AG04450 (cell line): ENCODE measurements at places on chromosomes 13 and 19.

- DNase-seq, result no peak
Measured at GRCh38 chr13:73842626-73843025, 291.6 kb downstream of the KLF12 start.

- DNase-seq, result no peak
Measured at GRCh38 chr19:49946415-49946814, 14.6 kb downstream of the SIGLEC11 start.

DNA sequence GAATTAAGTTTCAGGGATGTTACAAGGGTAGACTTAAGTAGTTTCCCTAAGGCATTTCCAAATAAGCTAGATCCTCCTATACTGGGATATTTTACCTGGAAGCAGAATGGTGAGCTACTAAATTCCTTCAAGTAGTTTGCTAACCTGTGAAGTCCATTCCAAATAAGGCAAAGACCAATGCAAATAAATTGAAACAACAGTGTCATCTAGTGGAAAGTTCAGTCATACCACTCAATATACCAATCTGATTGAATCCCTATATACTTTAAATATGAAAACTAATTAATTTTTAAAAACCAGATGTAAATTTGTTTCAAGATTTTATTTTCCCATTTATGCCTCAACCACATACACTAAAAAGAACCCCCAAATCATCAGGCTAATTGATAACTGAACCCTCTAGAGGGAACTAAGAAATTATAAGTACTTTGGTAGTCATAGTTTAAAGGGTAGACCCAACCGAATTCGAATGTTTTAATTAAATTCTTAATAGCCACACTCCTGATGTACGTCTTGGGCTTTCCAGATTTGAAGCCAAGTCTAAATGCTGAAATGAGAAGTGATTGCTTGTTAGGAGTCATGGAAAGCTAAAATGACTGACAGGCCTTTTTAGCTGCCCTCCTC lies 223.7 kb downstream of the TBC1D4 start:
- no peak for DNase-seq

DNA sequence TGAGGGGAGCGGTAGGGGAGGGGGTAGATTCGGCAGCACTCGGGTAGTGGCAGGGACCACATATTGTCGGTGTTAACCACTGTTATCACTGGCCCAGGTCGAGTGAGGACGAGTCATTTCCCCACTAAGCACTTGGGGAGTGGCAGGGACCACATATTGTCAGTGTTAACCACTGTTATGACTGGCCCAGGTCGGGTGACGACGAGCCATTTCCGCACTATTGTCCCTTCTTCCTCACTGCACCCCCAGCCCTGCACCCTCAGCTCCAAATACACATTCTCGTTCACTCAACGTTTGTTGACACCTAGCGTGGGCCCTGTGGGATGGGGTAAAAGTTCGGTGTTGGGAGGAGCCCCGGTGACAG lies 467 bp upstream of the CLN5 start:
- DNase-seq, result no peak

DNA sequence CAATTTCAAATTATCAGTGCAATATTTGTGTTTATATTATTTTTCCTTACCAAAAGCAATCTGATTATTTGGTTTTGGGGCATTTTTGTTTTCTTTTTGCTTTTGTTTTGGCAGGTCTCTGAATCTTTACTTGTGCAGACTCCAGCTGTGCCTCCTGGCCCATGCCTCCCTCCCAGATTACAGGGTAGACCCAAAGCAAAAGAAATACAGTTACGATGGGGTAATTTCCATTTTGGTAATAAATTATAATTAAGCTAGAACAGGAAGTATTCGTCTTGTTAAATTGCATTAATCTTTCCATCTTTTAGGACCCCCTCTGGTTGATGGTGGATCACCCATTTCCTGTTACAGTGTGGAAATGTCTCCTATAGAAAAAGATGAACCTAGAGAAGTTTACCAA lies 29.2 kb upstream of the MLNR start:
- no peak for DNase-seq

DNA sequence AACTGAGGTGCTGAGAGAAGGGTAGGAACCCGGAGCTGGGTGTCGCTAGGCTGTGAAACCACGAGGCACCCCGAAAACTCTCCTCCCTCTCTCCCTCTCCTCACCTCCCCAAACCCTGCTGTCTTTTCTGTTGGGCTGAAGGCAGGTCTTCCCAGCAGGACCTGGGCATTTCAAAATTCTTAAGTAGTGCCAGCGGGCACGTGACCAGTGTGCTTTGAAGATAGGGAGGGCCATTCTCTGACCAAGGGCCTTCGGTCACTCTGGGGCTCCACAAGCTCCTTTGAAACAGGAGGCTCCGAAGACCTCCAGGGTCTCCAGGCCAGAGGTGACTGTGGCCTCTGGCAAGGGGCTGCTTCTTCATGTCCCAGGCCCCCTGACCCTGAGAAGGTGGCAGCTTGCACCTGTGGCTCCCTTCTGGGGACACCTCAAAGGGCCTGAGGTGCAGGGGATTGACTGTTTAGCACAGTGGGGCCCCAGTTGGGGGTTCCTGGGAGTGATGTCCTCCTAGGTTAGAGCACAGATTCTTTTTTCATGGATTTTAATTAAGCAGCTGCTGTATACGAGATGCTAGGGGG lies 48.3 kb downstream of the DNM2 start:
- DNase-seq, result no peak

DNA sequence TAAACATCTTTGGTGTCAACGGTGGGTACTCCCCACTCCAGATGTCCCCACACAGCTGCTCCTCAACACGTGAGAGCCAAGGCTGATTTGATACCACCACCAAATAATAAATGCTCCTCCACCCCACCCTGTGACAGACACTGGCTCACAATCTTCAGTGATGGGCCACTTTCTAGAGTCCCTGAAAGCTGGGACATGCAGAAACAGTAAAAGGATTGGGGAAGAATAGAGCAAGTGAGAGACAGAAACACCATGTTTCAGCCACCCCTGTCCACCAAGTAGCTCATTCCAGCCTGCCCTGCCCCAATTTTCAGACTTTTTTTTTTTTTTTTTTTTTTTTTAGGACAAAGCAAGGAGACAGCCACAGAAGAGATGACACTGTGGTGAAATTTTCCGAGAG lies 1.6 kb downstream of the SLC46A3 start:
- no peak for DNase-seq

DNA sequence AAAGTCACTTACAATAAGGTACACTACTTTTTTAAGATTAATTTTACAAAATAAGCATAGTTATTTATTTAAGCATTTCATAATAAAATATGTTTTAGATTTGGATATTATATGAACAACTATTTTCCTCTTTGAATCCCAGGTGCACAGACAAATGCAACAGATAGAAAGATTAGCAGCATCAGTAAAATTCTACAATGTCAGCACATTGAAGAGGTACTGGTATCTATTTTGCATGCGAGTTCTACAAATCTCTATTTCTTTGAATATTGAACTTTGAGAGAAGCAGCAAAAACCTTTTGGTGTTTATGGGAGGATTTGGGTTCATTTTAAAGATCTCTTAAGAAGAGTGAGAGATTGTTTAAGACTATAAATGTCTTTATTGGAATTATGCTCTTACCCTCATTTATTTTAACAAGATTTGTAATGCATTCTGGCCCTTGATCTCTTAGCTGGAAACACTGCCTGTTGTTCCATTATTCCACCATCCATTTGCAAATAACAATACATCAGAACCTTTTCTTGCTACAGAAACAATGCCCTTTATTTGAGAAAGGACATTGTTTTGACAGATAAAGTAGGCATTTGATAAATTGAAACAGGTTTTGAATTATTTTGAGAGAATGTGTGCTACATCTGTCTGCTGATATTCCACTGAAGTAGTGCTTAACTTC lies 558.8 kb upstream of the KLHL1 start:
- no peak for DNase-seq

- DNase-seq, result no peak
Measured at GRCh38 chr13:42458193-42458592, 115.8 kb upstream of the TNFSF11 start.

GRCh38 chr13:108263621-108264355 lies 5.7 kb upstream of the TNFSF13B start:
- no peak for DNase-seq

GRCh38 chr13:94382517-94382916 lies 97.0 kb downstream of the DCT start:
- DNase-seq, result no peak

DNA sequence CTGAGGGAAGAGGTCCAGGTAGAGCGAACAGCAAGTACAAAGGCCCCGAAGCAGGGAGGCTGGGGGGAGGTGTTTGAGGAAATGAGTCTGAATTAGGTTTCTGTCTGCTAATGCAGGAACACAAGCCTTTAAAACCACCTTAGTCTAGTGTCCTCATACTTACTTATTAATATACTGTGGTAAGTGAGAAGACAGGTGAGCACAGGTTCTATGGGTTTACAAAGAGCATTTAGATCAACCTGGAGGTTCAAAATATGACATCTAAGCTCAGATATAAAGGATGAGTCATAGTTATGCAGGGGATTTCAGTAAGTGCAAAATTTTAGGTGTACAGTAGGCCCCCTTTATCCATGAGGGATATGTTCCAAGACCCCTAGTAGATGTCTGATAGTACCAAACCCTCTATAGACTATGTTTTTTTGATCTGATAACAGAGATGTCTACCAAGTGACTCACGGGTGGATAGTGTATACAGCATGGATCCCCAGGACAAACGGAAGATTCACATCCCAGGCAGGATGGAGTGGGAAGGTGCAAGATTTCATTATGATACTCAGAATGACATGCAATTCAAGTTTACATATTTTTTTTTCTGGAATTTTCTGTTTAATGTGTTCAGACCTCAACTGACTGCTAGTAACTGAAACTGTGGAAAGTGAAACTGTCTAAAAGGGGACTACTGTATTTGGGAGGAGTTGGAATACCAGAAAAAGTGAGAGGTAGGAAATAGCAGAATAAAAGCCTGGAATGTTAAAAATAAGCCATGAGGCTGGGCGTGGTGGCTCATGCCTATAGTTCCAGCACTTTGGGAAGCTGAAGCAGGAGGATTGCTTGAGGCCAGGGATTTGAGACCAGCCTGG lies 18.2 kb upstream of the MED4 start:
- DNase-seq, result no peak

- DNase-seq, result no peak
Measured at GRCh38 chr13:110492679-110493593, 68.6 kb downstream of the RAB20 start.

- peak; percentile 16 for DNase-seq
Measured at GRCh38 chr13:100363874-100364273, 224.7 kb downstream of the GGACT start.

- no peak for DNase-seq
Measured at GRCh38 chr19:35756377-35757230, at the start of gene HSPB6. Gene HSPB6, minus strand, starts transcription at chr19:35757029. Its CDS starts 21 bp downstream, at chr19:35757008.

- DNase-seq, result peak; percentile 72
Measured at GRCh38 chr13:28753208-28753892, 34.6 kb upstream of the SLC46A3 start.

GRCh38 chr19:11578258-11579142 lies 1.1 kb upstream of the ACP5 start:
- DNase-seq, result no peak

- peak; percentile 7 for DNase-seq
Measured at GRCh38 chr19:29098863-29099481, 114.0 kb downstream of the UQCRFS1 start.

- peak; percentile 11 for DNase-seq
Measured at GRCh38 chr13:64471916-64472315, 2758.2 kb downstream of the PCDH9 start.

DNA sequence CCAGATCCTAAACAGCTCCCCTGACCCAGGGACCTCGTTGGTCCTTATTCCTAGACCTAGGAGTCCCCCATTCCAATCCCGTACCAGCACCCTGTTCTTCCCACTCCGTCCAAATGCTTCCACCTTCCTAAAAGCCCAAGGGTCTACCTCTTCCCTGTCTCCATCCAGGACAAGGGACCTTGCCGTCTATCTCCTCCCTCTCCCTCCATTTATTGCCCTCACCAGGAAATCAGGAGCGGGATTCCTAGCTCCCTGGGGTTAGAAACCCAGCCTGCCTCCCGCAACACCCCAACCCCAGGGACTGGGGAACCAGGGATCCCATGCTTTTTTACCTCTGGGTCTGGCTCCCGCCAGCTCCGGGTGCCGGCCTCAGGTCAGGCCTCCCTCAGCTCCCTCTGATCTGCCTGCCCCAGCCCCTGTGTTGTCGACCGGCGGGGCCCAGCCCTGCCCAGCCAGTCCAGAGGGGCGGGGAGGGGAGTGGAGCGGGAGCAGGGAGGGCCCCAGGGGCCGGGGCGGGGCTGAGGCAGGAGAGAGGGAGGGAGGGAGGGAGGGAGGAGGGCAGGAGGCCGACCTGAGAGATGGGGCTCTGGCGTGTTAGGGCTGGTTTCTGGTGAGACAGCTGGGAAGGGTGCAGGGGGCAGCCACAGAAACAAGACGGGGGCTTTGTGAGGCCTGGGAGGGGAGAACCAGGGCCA lies at the start of gene B3GNT8:
Gene B3GNT8 (minus strand): TSS at position 423 of the 695 bp plus-strand sequence. CDS start 596 bp downstream, outside the sequence.
- DNase-seq, result peak; percentile 11

DNA sequence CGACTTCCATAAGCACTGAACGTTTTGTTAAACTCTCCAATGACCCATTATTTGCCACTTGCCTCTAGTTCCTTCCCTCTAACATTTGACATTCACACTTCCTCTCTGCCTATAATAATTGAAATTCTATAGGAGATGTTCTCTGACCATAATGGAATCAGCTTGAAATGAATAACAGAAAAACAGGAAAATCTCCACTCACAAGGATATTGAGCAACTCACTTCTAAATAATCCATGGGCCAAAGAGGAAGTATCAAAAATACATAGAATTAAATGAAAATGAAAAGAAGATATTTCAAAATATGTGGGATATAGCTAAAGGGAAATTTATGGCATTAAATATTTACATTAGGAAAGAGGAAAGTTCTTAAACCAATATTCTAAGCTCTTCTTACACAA lies 3.4 kb upstream of the FCGBP start:
- no peak for DNase-seq

DNA sequence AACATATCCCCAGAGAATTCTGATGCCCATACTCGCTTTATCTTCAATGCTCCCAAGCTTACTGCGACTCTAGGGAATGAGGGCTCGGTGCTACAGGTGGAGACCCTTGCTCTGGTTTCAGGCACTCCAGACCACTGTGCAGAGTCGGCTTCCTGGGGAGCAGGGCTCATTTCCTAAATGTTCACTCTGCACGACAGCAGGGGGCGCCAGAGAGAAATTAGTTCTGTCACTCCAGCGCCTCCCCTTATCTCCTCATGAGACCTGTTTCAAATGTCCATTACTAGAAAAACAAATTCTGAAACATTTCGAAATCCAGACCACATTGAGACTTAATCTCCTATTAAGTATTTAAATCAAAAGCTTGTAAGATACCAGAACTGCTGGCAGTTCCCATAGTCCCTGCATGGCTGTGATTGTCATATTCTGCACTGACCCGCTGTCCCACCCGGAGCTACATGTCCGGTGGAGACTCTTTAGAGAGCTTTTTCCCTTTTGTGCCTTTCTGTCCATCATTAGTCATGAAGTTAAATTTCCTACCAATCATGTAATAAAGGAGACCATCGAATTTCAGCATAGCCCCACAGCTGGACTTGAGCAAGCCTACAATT lies 22.4 kb downstream of the EPSTI1 start:
- no peak for DNase-seq

GRCh38 chr19:3982701-3983541 lies 2.3 kb downstream of the EEF2 start:
- no peak for DNase-seq

DNA sequence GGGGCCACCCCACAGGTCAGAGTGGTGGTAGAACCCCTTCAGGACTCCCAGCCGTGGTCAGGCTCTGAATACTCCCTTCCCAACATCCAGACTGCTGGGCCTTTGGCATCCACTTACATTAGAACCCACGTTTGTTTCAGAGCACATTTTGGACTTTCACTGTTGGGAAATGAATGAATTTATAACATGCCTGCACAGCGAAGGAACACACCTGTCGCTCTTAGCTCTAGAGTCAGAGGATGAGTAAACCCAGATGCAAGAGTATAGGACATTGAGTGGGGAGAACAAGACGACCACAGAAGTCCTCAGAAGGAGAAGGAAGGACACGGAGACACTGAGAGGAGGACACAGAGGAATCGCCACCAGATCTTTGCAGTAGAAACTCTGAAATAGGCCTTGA lies 30.9 kb downstream of the SHISA2 start:
- no peak for DNase-seq
